ENCODE measurements at places on chromosomes 11 and 22. TPM values are rescaled to one million over a fixed set of nuclear protein-coding genes. Genes with fewer than 3 reads are reported as not detected.

The PNPLA2 gene
- 24.1 TPM for polyA plus RNA-seq

DNA sequence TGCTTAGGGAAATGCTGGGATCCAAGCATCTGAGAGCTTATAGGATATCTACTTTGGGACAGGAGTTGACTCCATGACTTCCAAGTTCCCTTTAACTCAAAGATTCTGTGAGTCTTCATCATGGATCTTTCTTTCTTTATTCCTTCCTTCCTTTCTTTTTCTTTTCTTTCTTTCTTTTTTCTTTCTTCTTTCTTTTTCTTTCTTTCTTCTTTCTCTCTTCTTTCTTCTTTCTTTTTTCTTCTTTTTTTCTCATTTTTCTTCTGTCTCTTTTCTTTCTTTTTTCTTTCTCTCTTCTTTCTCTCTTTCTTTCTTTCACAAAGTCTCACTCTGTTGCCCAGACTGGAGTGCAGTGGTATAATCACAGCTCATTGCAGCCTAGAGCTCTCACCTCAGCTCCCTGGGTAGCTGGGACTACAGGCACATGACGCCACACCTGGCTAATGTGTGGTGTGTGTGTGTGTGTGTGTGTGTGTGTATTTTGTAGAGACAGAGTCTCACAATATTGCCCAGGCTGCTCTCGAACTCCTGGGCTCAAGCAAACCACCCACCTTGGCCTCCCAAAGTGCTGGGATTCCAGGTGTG, 5.4 kb upstream of the MICAL3 start:
- no peak for DNase-seq
- H3K4me3 ChIP-seq: no peak overlapping the region
- H3K27me3 ChIP-seq: no peaks in the 10 kb centered on the region
- peaks cover 8% of the 10 kb centered on the region for H3K4me1 ChIP-seq
- H3K27ac ChIP-seq: no peak overlapping the region

DNA sequence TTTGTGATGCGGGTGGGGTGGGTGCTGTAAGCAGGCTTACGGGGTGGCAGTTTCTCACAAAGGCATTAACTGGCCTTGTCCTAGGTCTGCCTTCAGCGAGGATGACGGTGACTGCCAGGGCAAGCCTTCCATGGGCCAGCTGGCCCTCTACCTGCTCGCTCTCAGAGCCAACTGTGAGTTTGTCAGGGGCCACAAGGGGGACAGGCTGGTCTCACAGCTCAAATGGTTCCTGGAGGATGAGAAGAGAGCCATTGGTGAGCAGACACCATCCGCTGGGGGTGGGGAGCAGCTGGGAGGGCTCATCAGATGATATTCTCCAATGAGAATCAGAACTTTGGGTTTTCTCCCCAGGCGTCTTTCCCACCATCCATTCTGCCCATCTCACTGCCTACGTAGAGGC, 5.8 kb downstream of the TCN2 start:
- no peaks in the 10 kb centered on the region for H3K36me3 ChIP-seq
- peaks cover 8% of the 10 kb centered on the region for H3K4me1 ChIP-seq
- peaks cover 33% of the 10 kb centered on the region for H3K27me3 ChIP-seq
- no peak overlapping the region for H3K27ac ChIP-seq

- H3K27me3 ChIP-seq: peaks cover 19% of the 10 kb centered on the region
- H3K4me3 ChIP-seq: no peak overlapping the region
- no peak for DNase-seq
- no peak overlapping the region for H3K27ac ChIP-seq
- H3K36me3 ChIP-seq: no peaks in the 10 kb centered on the region
- H3K4me1 ChIP-seq: peaks cover 8% of the 10 kb centered on the region
Observed at GRCh38 chr11:79415411-79415810, 25.4 kb downstream of the TENM4 start.

The ASCL2 gene
- 0.35 TPM for polyA plus RNA-seq

DNA sequence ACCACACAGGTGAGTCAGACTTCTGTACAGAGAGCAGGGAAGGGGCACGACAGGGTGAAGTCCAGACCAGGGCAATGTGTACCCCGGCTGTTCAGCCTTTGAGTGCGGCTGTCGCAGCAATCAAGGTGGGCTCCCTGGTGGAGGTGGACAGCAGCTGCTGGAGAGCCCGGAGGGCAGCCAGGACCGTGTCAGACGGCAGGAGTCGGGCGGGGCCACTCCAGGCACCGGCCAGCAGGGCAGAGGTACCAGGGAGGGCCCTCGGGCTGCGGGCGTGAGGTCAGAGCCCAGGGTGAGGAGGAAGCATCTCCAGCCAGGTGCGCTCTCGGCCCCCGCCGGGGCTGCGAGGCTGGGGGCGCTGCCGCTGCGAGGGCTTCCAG, 802 bp upstream of the PIM3 start:
- H3K36me3 ChIP-seq: no peaks in the 10 kb centered on the region
- peak overlapping the region; percentile 93 for H3K27ac ChIP-seq
- H3K4me1 ChIP-seq: peaks cover 36% of the 10 kb centered on the region
- H3K27me3 ChIP-seq: no peaks in the 10 kb centered on the region
- H3K4me3 ChIP-seq: peak overlapping the region; percentile 72

- no peaks in the 10 kb centered on the region for H3K27me3 ChIP-seq
- H3K36me3 ChIP-seq: peaks cover 11% of the 10 kb centered on the region
- peak overlapping the region; percentile 100 for H3K27ac ChIP-seq
- DNase-seq: no peak
- peak overlapping the region; percentile 94 for H3K4me3 ChIP-seq
Observed at GRCh38 chr11:65116370-65117205, 913 bp downstream of the ZNHIT2 start.

GRCh38 chr11:113243696-113244095, 70.7 kb upstream of the TTC12 start:
- H3K27me3 ChIP-seq: peaks cover 71% of the 10 kb centered on the region
- peaks cover 8% of the 10 kb centered on the region for H3K4me1 ChIP-seq
- no peaks in the 10 kb centered on the region for H3K36me3 ChIP-seq
- H3K27ac ChIP-seq: no peak overlapping the region
- H3K4me3 ChIP-seq: no peak overlapping the region
- no peak for DNase-seq

DNA sequence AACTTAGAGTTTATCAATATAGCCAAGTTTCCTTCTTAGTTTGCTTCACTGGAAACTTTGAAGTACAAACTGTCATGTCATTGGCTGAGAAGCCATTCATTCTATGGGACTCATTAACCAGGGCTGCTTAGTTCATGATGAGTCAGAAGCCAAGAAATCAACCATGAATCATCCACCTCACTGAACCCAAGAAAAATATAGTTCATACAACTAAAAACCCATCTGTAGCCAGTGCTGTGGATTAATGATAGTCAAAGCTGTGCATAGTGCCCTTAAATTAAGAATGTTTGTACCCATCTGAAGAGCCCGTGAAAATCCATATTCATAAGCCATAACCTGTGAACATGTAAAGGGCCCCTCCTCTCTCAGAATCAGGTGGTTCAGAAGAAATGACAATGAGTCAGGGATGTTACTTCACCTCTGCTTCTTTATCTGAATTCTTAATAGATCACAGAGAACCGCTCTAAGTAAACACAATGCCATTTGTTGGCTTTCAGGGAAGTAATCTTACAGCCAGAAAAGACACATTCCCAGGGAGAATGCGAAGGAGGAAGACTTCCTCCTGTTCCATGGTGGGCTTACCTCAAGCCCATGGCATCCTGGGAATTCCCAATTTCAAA, 25.4 kb downstream of the MMP20 start:
- no peak overlapping the region for H3K4me3 ChIP-seq
- H3K27me3 ChIP-seq: no peaks in the 10 kb centered on the region
- H3K36me3 ChIP-seq: no peaks in the 10 kb centered on the region
- no peaks in the 10 kb centered on the region for H3K4me1 ChIP-seq

- H3K4me1 ChIP-seq: no peaks in the 10 kb centered on the region
- H3K36me3 ChIP-seq: no peaks in the 10 kb centered on the region
- DNase-seq: no peak
- H3K27me3 ChIP-seq: peaks cover 63% of the 10 kb centered on the region
Observed at GRCh38 chr11:70066136-70066520, 12.0 kb upstream of the ANO1 start.

GRCh38 chr11:47775240-47775869, 8.2 kb upstream of the FNBP4 start:
- H3K4me1 ChIP-seq: no peaks in the 10 kb centered on the region
- H3K36me3 ChIP-seq: peaks cover 5% of the 10 kb centered on the region
- H3K27me3 ChIP-seq: no peaks in the 10 kb centered on the region
- H3K27ac ChIP-seq: peak overlapping the region; percentile 61

DNA sequence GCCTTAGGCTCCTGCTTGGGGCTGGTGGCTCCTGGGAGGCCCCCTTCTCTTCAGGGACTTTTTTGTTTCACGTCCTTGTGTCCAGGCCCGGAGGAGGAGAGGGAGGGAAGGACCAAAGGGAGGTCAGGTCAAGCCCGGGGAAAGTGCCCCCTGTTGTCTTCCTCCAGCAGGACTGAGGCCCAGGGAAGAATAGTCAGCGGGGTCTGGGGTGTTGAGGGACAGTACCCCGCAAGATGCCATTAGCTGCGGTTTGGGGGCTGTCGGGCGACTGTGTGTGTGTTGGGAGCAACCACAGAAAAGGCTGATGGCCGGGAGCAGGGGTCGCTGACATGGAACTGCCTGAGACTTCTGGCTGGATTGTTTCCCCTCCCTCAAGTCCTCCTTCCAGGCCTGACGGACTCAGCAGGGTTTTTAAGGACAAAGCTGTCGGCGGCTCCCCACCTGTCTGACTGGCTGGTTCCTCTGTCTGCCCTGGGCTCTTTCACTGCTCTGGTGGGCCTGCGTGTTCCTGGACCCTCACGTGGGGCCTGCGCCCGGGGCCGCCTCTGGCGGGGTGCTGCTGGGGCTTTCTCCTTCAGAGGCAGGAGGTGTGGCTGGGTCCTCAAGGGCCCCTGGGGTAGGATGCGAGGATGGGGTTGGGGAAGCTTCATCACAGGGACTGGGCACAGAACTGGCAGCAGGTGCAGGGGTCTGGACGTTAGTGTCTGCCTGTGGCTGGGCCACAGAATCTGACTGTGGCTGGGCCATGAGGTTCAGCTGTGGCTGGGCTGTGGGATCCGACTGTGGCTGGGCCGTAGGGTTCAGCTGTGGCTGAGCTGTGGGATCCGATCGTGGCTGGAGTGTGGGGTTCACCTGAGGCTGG, 1.5 kb downstream of the GPR152 start:
- peaks cover 52% of the 10 kb centered on the region for H3K4me1 ChIP-seq
- no peaks in the 10 kb centered on the region for H3K36me3 ChIP-seq
- no peak for DNase-seq

DNA sequence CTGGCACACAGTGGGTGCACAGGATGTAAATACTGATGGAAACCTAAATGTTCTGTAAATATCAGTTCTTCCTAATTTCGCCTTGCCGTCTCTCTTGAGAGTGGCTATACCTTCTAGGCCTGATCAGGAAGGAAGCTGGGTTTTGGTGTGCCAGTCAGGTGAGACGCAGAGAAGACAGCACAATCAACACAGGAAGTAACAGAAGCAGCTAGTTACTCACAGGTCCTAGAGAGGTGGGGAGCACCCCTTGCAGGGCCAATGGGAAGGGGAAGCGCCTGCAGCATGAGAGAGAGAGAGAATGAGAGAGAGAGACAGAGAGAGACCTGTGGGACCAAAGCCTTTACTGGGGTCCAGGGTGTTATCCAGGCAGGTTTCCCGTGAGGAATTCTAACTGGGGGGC, 80.8 kb downstream of the FBLN1 start:
- peaks cover 8% of the 10 kb centered on the region for H3K36me3 ChIP-seq
- H3K27me3 ChIP-seq: peaks cover 8% of the 10 kb centered on the region
- peak; percentile 10 for DNase-seq
- no peak overlapping the region for H3K27ac ChIP-seq

DNA sequence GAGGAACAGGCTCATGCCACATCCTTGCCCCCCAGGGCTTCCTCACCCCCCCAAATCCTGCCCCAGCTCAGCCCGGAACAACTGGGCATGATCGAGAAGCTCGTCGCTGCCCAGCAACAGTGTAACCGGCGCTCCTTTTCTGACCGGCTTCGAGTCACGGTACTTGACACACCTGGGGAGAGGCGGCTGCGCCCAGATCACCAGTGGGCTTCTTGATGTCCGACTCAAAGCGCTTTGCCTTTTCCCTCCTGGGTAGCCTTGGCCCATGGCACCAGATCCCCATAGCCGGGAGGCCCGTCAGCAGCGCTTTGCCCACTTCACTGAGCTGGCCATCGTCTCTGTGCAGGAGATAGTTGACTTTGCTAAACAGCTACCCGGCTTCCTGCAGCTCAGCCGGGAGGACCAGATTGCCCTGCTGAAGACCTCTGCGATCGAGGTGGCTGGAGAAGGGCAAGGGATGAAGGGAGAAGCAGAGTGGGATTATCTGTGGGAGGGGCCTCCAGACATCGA, 3.5 kb downstream of the NR1H3 start:
- no peak overlapping the region for H3K4me3 ChIP-seq
- DNase-seq: no peak
- H3K27me3 ChIP-seq: no peaks in the 10 kb centered on the region
- H3K27ac ChIP-seq: no peak overlapping the region
- H3K4me1 ChIP-seq: peaks cover 6% of the 10 kb centered on the region
- H3K36me3 ChIP-seq: no peaks in the 10 kb centered on the region

DNA sequence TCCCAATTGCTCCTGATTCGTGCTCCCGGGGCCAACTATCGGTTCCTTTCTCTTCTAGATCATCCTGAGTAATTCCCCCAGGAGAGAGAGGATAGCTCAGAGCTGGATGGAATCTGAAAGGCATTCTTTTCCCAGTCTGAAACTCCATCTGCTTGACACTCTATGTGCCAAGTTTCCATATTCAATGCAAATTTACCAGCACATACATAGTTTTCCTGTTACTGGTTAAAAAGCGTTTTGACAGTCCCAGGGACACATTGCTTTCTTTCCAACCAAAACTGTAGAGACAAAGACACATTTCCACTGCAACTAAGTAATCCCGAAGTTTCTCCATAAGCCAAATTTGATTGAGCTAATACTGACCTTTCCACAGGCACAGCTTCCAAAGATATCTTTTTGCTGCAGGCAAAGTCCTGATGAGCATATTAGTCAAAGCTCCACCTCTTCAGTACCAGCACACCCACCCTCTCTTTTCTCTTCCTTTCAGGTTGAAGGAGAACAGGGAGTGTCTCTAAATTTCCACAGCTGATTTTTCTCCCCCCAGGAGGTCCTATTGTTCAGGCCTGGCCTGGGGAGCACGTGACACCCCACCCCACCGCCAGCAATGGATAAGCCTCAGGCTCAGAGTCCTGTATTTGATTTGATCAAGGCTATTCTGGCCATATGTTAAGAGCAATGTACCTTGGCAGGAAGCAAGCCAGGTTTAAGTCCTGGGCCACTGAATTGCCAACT, 9.7 kb upstream of the ANKK1 start:
- H3K4me3 ChIP-seq: no peak overlapping the region
- DNase-seq: no peak
- H3K27ac ChIP-seq: peak overlapping the region; percentile 87
- H3K36me3 ChIP-seq: peaks cover 20% of the 10 kb centered on the region

The CD3G gene
- 0.09 TPM for polyA plus RNA-seq

GRCh38 chr11:6194065-6194581, 4.9 kb upstream of the OR52W1 start:
- H3K27me3 ChIP-seq: no peaks in the 10 kb centered on the region
- H3K36me3 ChIP-seq: no peaks in the 10 kb centered on the region
- no peak overlapping the region for H3K4me3 ChIP-seq

DNA sequence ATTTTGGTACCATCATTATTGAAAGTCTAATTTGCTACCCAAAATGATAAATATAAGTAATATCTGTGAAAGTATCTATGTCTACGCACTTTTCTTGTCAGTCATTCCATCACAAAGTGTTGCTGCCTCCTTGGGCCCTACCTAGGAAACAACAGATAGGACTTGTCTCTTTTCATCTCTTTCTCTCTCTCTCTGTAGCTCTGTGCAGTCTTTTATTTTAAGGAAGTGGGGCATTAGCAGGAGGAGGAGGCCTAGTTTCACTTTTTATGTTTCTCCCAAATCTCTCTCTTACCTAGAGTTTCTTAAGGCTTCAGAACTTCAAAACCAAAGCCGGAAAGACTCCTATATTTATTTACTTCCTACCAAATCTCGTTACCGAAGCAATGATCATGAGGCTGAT, 354.8 kb upstream of the LUZP2 start:
- no peaks in the 10 kb centered on the region for H3K36me3 ChIP-seq
- no peak overlapping the region for H3K4me3 ChIP-seq
- H3K4me1 ChIP-seq: no peaks in the 10 kb centered on the region
- H3K27ac ChIP-seq: no peak overlapping the region
